ENCODE measurements at places on chromosomes 3 and 15. TPM values are rescaled to one million over a fixed set of nuclear protein-coding genes. Genes with fewer than 3 reads are reported as not detected.
A peak's percentile ranks its signal among the peaks of the same experiment; 100 is the strongest.

AMOTL2 gene
- total RNA-seq: 47.9 TPM

AGBL1 gene
- not detected for total RNA-seq

GRCh38 chr3:158728851-158729250, 3.4 kb downstream of the RARRES1 start:
- DNase-seq: no peak

DNA sequence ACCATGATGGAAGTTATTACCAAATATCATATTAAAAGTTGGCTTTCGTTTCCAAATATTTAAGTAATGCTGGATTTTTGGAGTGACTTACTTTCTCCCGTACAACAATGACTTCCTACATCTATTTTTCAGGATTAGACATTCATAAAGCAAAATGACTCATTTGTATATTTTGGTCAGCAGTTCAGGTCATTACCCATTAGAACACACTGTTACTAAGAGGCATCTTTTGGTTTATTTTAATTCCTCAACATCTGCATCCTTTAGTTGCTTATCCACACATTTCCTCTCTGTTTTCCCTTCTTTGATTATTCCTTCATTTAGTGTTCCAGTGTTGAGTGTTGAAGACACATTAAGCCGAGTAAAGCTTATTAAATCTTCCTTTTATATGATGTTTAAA, 348.2 kb downstream of the NAALADL2 start:
- DNase-seq: no peak

DNA sequence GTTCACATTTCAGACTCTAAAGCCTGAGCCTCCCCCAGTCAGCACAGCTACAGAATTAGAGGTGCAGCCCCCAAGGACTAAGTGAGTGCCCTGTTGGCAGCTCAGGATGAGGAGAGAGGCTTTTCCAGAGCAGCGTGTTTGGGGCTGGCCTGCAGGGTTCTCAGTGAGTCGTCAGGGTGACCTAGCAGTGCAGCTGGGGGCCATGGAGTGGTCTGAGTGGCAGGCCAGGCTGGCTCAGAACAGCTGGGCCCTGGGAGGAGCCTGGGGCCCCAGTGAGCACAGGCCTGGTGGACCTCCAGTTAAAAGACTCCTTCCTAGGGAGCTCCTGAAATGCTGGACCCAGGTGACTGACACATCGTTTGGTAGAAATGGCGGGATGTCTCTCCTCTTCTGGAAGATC, 108.3 kb downstream of the SLC49A4 start:
- DNase-seq: no peak

DNA sequence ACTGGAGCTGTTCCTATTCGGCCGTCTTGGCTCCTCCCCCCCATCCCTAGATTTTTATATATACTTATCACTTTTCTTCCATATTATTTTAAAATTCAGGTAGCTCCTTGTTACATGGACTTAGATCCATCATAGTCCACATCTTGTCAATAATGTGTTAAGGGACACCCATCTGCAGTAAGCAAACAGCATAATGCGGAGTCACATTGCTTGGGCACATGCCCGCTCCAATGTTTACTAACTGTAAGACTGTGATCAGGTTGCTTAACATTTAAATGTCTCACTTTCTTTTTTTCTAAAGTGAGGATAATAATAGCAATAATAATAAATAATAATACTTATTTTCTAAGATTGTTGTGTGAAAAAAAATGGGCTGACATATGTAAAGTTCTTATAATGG, 303.2 kb upstream of the SOX14 start:
- no peak for DNase-seq

DNA sequence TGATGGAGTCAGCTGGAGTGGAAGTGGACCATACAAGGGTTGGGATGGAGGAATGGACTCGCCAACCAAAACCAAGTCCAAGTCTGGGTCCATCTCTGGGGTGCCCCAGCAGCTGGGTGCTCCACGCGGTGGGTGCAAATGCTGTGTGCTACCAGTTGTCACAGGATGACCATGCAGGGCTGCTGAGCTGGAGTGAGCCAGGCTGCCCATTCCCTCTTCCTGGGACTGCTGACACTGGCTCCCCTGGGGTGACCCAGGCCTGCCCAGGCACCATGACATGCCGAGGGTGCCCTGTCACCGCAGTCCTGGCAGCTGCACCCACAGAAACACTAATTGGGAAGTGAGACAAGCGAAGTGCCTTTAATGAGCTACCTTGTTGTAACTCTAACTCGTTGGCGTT, 140.2 kb downstream of the TPRA1 start:
- peak; percentile 5 for DNase-seq

- DNase-seq: no peak
Measured at GRCh38 chr3:184816614-184817013, 4.6 kb downstream of the VPS8 start.

- DNase-seq: no peak
Measured at GRCh38 chr3:106332884-106333283, 464.1 kb upstream of the CBLB start.

DNA sequence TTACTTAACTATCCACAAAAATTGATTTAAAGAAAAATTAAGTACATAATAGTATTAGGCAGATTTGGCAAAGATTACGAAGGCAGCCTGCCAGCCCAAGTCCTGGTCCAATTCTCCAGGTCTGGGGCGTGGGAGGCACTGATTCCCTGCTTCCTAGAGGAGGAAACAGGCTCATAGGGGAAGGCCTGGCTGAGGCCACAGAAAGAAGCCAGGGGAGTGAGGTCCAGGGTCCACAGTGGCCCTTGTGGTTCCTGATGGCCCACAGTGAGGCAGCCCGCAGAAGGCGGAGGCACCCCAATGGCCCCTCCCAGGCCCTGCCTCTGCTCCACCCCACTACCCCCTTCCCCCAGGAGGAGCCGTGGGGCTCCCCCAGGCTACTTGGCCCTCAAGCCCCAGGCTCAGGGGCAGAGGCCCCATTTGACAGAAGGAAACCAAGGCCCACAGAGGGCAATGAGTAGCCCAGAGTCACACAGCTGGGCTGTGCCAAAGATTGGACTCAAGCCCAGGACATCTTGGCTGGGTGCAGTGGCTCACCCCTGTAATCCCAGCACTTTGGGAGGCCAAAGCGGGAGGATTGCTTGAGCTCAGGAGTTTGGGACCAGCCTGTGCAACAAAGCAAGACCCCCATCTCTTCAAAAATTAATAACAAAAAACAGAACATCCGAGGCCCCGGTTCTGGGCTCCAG, 21.0 kb downstream of the H1-8 start:
- DNase-seq: no peak
